ENCODE measurements at places on chromosomes 4 and X.

GRCh38 chr4:142497606-142498005 lies 348.5 kb downstream of the INPP4B start:
- H3K27me3 ChIP-seq: no peaks in the 10 kb centered on the region
- H3K4me1 ChIP-seq: no peaks in the 10 kb centered on the region
- H3K27ac ChIP-seq: no peak overlapping the region
- H3K4me3 ChIP-seq: no peak overlapping the region
- no peaks in the 10 kb centered on the region for H3K36me3 ChIP-seq

DNA sequence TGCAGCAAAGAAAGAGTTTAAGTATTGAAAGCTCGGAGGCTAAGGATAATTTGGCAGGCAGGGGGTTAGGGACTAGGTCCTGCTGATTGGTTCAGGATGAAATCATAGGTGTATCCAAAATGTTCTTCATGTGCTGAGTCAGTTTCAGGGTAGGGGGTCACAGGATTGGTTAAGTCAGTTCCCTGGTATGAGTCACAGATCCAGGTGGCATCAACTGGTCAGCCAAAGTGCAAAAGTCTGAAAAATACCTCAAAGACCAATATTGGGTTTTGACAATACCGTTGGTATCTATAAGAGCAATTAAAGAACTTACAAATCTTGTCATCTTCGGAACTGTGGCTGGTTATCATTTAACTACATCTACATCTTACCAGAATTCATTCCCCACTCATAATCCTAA lies 25.6 kb upstream of the PRDM8 start:
- DNase-seq: no peak
- H3K36me3 ChIP-seq: no peaks in the 10 kb centered on the region
- no peaks in the 10 kb centered on the region for H3K27me3 ChIP-seq
- no peak overlapping the region for H3K4me3 ChIP-seq
- H3K27ac ChIP-seq: no peak overlapping the region

- H3K27me3 ChIP-seq: no peaks in the 10 kb centered on the region
- H3K4me3 ChIP-seq: no peak overlapping the region
- DNase-seq: no peak
- no peak overlapping the region for H3K27ac ChIP-seq
These were observed 11.6 kb upstream of the CENPVL2 start for GRCh38 chrX:51694254-51694653.

DNA sequence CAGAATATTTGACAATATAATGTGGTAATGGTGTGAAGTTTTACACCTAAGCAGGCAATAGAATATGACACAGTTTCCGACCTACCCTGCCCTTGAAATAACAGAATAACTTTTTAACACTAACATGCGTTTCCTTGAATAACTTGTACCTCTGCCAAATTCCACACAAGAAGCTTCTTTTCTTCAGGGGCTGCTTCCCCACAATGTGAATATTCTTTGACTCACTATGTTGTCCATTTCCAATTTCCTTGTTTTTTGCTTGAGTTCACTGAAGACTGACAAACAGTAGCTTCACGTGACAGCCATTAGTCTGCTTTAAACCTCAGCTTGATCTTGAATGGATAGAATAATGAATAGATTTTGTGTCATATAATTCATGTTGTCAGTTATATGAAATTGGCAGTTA lies 14.3 kb downstream of the SHROOM3 start:
- no peak overlapping the region for H3K27ac ChIP-seq
- no peaks in the 10 kb centered on the region for H3K27me3 ChIP-seq
- DNase-seq: no peak
- H3K36me3 ChIP-seq: no peaks in the 10 kb centered on the region
- no peak overlapping the region for H3K4me3 ChIP-seq

- H3K4me1 ChIP-seq: no peaks in the 10 kb centered on the region
- H3K27me3 ChIP-seq: no peaks in the 10 kb centered on the region
- no peak overlapping the region for H3K4me3 ChIP-seq
- no peaks in the 10 kb centered on the region for H3K36me3 ChIP-seq
- no peak overlapping the region for H3K27ac ChIP-seq
These were observed 59.5 kb upstream of the PPP2R3B start for GRCh38 chrX:446245-446644.

- H3K27me3 ChIP-seq: no peaks in the 10 kb centered on the region
- no peak for DNase-seq
- H3K36me3 ChIP-seq: no peaks in the 10 kb centered on the region
- H3K4me1 ChIP-seq: no peaks in the 10 kb centered on the region
- no peak overlapping the region for H3K27ac ChIP-seq
These were observed 395.0 kb downstream of the DTHD1 start for GRCh38 chr4:36676139-36677050.

DNA sequence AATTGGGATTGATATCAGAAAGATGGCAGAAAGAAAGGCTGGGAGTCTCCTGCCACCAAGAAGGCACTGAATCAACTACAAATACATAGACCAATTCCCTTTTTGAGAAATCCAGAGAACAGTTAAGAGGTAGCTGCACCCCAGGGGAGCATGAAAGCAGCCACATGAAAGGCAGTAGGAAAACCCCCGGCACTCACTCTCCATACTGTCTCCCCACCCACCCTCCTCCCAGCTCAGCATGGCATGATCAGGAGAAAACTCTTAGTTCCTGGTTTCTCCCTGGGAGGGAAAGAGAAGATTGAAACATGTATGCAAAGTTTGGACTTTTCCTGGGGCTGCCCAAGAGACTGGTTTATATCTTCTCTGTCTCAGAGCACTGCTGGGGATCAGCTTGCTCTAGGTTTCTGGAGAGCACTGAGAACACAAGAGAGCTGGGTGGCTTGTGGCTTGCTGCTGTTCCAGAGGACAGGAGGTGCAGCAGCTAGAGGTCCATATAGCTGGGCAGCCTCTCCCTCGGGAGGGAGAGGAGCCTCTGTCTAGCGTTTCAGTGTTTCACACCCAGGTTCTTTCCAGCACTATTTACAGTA lies 305.7 kb downstream of the PDGFC start:
- no peaks in the 10 kb centered on the region for H3K36me3 ChIP-seq
- H3K4me3 ChIP-seq: no peak overlapping the region
- DNase-seq: no peak

DNA sequence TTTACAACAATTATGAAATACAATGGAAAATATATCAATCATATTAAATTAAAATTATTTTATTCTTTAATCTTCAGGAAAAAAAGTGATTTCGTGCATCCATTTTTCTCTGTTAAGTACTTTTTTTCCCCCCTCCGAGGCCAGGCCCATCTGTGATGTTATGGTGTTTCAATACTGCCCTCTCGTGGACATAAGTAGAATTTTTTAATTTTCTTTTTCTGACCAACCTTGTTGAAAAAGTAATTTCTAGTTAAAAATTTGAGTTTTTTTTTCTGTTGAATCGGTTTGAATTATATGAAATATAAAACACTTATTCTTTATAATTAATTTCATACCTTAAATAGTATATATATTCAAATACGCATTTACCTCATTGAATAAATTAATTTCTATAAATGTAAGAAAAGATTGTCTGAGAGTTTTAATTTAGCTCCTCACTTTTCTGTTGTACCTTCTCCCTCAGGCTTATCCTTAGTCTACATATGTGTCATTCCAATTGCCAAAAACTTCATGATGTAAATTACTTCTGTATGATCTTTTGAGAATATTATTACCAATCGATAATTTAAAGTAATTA lies 175.8 kb upstream of the TECRL start:
- no peak for DNase-seq
- no peaks in the 10 kb centered on the region for H3K36me3 ChIP-seq
- no peaks in the 10 kb centered on the region for H3K4me1 ChIP-seq
- H3K27me3 ChIP-seq: no peaks in the 10 kb centered on the region
- H3K27ac ChIP-seq: no peak overlapping the region

DNA sequence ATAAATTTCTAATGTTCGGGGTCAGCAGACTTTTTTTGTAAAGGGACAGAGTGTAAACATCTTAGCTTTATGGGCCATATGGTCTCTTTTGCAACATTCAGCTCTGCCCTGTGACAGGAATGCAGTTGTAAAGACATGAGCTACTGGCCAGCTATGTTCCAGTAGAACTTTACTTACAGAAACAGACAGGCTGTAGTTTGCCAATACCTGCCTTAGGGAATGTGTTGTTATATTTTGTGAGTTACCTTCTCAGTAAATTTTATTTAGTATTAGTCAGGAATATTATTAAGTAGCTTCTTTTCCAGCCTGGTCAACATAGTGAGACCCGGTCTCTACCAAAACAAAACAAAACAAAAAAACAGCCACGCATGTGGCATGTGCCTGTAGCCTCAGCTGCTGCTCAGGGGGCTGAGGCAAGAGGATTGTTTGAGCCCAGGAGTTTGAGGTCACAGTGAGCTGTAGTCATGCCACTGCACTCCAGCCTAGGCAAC lies 48.7 kb downstream of the HTT start:
- DNase-seq: no peak
- H3K27me3 ChIP-seq: no peaks in the 10 kb centered on the region
- H3K4me1 ChIP-seq: peaks cover 3% of the 10 kb centered on the region
- peaks cover 32% of the 10 kb centered on the region for H3K36me3 ChIP-seq

GRCh38 chr4:79621061-79621460 lies 213.0 kb upstream of the GK2 start:
- H3K27me3 ChIP-seq: no peaks in the 10 kb centered on the region
- peaks cover 41% of the 10 kb centered on the region for H3K4me1 ChIP-seq
- no peak overlapping the region for H3K27ac ChIP-seq
- no peak overlapping the region for H3K4me3 ChIP-seq

- DNase-seq: no peak
- H3K4me1 ChIP-seq: peaks cover 3% of the 10 kb centered on the region
- no peaks in the 10 kb centered on the region for H3K36me3 ChIP-seq
- no peak overlapping the region for H3K27ac ChIP-seq
- H3K27me3 ChIP-seq: no peaks in the 10 kb centered on the region
These were observed 45.8 kb upstream of the CLCN4 start for GRCh38 chrX:10110984-10111363.

DNA sequence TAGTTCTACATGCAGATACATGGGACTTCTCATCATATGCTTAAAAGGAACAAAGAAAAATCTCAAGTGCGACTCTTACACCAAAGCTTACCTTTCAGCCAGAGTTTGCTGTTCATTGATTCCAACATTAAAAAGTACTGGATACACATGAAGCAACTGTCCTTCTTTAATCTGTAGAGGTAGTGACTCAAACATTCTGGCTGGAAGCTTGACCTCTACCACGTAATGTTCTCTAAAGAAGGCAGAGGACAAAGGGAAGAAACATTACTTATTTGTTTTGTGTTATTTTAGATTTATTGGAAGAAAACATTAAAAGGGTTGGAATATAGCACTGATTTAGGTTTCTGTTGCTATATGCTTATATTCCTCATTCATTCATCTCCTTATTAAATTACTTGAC lies 476.1 kb downstream of the IL15 start:
- no peak for DNase-seq
- no peak overlapping the region for H3K27ac ChIP-seq
- no peak overlapping the region for H3K4me3 ChIP-seq
- no peaks in the 10 kb centered on the region for H3K36me3 ChIP-seq
- no peaks in the 10 kb centered on the region for H3K4me1 ChIP-seq

DNA sequence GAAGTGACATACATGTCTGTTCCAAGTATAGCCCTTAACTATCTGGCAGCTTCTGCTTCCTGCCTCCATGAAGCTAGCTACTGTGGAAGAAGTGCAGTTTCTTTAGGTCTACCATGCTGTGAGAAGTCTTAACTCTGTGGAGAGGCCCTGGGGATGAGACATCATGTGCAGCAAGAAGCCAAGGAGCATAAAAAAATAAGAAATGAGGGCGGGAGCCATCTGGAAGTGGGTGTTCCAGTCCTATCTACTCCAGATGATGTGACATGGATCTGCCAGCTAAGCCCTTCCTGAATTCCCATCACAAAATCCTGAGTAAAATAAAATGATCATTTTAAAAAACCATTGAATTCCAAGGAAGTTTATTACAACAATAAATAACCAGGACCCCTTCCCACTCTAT lies 87.9 kb upstream of the TBC1D9 start:
- no peak for DNase-seq
- H3K4me1 ChIP-seq: no peaks in the 10 kb centered on the region
- no peak overlapping the region for H3K4me3 ChIP-seq

GRCh38 chr4:67122029-67122428 lies 423.3 kb downstream of the CENPC start:
- no peaks in the 10 kb centered on the region for H3K27me3 ChIP-seq
- no peaks in the 10 kb centered on the region for H3K4me1 ChIP-seq
- H3K4me3 ChIP-seq: no peak overlapping the region
- no peak overlapping the region for H3K27ac ChIP-seq
